ENCODE measurements at places on chromosomes 5 and 9.

GRCh38 chr5:149428032-149428431 is 48.9 kb upstream of the IL17B start:
- no peak for DNase-seq

- DNase-seq: no peak
Measured at GRCh38 chr9:111013707-111014106, 24.6 kb downstream of the LPAR1 start.

DNA sequence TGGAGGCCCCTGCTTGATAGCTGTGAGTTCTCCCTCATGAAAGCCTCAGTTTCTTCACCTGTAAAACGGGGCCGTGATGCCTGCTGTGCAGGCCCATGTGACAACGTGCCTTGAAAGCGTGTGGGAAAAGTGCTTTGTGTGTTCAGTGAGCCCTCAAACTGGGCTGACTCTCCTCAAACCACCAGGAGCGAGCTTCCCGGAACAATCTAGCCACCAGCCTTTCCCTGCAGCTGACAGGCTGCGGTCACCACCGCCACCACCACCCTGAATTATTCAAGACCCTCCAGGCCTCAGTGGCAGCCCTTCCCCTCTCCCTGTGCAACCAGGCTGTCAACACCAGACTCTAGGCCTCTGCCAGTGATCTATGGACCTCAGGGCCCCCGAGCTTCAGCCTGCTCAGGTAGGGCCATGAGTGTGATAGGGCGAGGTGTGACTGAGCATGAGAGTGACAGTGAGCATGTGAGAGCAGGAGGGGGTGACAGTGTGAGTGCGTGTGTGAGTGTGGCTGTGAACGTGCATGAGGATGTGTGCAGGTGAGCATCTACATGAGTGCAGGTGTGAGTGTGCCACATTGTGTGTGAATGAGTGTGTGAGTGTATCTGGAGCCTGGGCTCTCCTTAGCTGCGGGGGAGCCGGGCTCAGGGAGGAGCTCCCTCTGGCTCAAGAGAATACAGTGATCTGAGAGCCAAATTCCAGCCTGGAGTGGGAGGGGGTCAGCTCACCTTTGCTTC is 53.3 kb upstream of the PSD2 start:
- no peak for DNase-seq

GRCh38 chr9:102459828-102460227 is 535.3 kb upstream of the CYLC2 start:
- DNase-seq: no peak

DNA sequence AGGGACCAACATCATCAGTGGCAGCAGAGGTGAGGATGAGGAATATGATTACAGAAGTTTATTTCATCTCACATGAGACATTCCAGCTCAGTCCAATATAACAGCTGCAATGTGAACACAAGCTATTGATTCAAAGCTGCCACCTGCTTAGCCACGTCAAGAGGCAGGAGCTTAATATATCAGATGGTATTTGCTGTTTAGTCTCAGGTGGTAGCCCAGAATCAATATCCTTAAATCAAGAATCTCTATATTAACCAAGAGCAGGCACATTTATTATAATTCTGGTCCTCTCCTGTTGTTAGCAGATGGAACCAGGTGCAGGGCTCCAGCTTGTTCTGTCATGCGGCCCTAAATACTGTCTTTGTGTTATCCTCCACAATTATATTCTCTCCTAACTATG is 431.6 kb downstream of the ICE1 start:
- no peak for DNase-seq

DNA sequence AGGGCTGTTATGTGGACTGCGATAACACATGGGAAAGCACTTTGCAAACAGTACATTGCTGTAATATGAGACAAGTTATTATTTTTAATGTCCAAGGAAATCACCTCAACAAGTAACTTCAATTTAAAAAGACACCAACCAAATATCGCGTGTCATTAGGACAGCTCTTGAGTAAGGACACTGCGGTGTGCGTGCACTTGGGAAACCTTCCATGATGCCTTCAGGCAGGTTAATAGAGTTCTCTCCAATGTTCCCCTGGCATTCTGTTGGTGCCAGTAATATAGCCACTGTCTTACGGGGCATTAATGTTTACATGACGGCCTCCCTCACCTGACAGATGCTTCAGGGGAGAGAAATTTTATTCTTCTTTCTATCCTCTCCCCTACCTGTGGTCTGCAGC is 42.9 kb downstream of the TTLL11 start:
- DNase-seq: no peak

DNA sequence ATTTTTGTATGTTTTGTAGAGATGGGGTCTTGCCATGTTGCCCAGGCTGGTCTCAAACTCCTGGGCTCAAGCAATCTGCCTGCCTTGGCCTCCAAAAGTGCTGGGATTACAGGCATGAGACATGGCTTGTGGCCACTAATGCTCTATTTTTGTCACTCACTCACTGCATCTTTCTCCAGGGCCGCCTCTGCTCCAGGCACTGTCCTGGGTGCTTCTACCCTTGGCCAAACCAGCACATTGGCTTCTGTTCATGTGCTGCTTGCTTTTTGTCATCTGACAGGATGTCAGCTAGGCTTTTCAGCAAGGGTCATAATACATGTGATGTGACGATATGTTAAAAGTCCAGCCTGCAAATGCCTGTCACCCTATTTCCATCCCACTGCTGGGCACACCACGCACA is 3.2 kb downstream of the ODF2 start:
- DNase-seq: no peak

DNA sequence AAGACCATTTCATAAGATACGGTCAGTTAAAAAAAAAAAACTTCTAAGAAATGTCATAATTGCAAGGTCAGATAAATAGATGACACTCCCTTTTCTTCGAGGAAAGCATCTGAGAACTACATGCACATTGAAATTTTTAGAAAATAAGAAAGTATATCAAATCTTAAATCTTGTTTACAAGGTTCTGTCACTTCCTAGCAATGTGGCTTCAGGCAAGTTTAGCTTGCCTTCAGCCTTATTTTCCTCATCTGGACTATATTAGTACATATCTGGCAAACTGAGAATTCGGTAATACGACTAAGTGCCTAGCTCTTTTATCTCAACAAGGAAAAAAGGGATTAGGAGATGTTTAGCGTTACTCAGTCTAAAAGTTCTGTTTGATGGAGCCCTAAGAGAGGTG is 32.5 kb upstream of the OR2K2 start:
- peak; percentile 33 for DNase-seq

DNA sequence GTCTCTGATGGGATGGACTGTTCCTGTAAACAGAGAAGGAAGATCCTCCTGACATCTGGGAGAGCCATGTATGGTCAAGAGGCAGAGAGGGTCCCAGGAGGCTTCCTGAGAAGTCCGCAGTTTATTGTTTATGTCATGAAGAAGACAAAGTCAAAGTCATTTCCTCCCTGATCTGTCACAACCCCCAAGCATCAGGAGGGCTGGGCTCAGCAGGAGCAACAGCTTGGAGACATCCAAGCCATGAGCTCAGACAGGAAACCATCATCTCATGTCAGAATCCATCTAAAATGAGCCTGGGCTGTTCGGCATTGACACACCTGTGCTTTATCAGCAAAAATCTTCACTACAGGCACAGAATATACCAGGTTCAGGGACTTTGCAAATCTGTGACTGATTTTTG is 325.0 kb upstream of the MSX2 start:
- no peak for DNase-seq

- no peak for DNase-seq
Measured at GRCh38 chr5:101677961-101678360, 618.1 kb downstream of the SLCO4C1 start.

DNA sequence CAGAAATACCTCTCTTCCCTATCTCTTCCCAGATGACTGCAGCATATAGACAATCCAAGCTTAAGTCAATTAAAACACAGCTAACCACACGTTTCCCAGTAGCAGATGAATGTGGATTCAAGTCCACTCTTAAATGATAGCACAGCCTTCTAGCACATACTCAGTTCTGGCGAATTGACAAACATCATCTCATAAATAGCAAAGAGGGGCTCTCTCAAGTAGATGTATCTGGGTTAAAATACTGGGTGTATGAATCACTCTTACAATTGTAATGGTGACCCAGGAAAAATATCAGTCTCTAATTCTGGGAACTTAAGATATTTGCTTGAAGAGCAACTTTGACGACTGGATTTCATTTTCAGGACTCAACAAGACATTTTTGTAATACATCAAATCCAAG is 67.0 kb upstream of the HAPLN1 start:
- no peak for DNase-seq

Data from OCI-M1 (cell line).